ENCODE measurements at places on chromosomes 5 and 9.

GRCh38 chr9:130884542-130885483, 11.8 kb downstream of the QRFP start:
- no peak for DNase-seq

GRCh38 chr9:97980918-97981845, 2.0 kb upstream of the ANP32B start:
- no peak for DNase-seq

DNA sequence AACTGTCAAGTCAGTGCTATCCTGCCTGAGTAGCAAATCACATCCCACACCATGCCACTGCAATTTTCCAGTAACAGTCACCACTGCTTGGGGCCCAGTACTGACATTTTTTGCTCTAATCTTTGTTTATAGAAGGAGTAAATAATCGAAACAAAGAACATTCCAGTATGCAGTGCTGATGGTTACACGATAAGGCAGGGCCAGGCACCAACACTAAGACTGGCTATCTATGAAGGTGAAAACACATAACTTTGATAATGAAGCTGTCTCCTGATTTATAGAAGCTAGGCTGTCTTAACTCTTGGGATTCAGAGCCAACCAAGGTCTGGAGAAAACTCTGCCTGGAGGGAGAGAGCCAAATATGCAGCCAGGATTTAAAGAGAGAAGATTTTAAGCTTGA, 365.3 kb downstream of the BNC2 start:
- DNase-seq: no peak

GRCh38 chr5:135813758-135814157, 20.7 kb upstream of the SLC25A48 start:
- DNase-seq: no peak

DNA sequence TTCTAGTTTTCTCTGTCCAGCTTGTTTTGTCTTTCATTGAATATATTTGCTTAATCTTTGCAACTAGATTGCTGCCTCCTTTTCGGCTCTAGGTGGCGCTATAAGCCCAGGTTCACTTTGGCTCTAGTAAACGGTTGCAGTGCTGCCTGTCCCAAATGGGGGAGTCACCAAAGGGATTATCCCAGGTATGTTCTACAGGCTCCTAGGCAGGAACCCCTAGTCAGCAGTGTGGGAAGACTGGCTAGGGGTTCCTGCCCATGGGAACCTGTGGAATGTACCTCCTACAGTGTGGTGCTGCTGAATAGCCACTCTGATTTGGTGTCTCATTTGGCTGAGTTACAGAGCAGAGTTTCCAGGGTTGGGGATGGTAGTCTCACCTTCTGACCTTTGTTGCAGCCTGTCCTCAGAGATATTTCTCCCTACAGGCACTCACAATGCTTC, 85.2 kb downstream of the ARSB start:
- peak; percentile 79 for DNase-seq

DNA sequence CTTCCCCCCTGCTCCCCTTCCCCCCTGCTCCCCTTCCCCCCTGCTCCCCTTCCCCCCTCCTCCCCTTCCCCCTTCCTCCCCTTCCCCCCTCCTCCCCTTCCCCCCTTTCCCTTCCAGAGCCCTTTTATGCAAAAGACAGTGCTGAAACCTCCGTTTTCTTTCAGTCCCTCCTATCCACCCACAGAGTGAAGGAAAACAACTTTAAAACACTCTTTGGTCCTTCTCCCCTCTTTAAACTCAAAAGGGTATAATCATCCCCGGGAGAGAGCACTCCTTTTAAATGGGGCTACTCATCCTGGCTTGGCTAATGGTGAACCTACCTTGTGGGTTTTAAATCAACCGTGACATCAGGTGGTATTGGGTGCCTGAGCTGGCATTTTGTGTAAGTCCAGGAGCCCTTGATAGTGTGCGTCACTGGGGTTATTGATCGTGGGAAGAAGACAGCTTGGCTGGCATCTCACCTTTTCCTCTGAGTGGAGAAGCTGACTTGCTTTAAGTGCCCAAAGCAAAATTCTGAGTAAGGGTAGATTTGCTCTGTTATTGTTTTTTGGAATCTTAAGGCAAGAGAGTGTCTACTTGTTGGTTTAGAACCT, 2.7 kb downstream of the LARP1 start:
- DNase-seq: no peak

DNA sequence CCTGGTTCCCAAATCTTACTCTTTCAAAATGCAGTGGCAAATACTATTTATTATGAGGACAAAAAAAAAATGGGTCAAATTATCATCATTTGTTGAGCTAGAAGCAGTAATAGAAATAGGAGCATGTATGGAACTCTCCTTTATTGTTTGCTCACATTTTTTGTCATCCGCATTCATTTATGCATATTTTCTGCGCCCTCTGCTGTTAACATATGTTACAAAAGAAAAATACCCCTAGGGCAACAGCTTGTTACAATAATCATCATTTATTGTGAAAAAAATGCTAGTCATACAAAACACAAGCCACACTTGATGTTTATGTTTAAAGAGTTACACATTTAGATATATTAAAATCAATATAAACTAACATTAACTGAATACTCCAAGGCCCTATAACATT, 328.2 kb downstream of the TUSC1 start:
- DNase-seq: no peak

DNA sequence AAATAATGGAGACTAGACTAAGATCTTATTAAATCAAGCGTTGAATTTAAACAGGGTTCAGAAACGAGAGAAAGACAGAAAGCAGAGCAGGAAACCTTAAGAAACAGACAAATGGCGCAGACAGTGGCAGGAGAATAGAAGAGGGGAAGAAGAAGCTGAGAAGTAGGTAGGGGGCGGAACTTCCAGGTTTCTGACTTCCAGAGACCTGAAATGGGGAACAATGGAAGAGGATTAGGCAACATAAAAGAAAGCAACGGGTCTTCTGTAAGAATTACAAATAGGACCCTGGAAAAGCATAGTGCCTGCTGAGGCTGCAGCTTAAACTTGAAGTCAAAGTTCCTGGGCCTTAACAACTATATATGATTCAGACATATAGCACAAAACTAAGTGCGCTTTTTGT, 101.7 kb downstream of the BNC2 start:
- DNase-seq: no peak

DNA sequence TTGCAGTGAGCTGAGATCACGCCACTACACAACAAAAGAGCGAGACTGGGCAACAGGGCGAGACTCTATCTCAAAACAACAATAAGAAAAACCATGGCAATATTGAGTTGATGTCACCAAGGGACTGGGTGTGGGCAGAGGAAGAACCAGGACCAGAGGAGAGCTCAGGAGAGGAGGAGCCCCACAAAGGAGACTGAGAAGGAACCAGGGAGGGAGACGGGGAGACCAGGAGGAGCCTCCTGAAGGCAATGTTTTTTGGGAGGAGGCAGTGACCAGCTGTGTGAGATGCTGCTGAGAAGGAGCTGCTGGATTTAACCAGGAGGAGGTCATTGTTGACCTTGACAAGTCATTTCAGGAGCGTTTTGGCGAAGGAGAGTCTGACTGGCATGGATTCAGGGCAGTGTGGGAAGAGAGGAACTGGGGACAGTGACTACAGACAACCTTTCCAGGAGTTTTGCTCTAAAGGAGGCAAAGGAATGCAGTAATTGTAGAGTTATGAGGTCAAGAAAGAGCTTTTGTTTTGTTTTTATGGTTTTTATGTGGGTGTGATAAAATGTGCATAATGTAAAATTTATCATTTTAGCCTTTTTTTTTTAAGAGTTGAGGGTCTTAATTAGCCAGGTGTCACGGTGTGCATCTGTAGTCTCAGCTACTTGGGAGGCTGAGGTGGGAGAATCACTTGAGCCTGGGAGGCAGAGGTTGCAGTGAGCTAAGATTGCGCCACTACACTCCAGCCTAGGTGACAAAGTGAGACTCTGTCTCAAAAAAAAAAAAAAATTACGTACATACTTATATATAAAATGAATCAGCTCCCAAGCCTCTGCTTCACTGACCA, 17.9 kb downstream of the TRUB2 start:
- no peak for DNase-seq

GRCh38 chr9:69571032-69571431, 101.1 kb downstream of the APBA1 start:
- no peak for DNase-seq

DNA sequence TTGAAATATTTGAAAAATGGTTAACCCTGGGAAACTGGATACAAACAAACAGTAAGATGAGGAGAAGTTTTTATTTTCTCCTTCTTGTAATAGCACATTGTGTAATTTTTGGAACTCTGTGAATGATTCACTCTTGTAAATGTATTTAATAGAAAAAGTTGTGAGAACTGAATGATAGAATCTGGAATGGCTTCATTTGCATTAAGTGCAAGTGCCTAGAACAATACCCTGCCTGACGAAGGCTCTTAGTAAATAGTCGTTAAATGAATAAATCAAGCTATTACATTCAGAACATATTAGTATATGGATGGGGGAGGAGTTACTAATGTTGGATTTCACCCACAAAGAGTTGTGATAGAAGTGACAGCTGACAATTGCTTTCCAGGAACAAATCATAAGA, 442.5 kb downstream of the EFNA5 start:
- no peak for DNase-seq

- DNase-seq: no peak
Observed at GRCh38 chr5:123093601-123094236, 4.7 kb downstream of the PRDM6 start.

DNA sequence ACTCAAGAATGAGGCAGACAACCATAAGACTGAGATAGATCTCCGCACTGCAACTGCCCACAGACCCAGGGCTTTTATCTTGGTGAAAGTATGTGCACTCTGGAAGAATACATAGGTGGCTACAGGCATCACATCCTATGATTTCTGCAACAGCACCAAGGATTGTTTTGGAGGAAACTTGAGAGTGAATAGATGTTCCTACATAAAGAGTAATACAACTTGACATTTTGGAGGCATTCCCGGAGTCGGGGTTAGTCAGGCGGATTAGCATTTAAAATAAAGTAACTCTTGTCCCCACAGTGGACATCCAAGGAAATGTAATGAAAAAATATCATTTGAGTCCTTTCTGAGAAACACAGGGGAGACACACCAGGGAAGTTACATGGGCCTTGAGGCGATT, 26.7 kb downstream of the TMEM174 start:
- DNase-seq: no peak

DNA sequence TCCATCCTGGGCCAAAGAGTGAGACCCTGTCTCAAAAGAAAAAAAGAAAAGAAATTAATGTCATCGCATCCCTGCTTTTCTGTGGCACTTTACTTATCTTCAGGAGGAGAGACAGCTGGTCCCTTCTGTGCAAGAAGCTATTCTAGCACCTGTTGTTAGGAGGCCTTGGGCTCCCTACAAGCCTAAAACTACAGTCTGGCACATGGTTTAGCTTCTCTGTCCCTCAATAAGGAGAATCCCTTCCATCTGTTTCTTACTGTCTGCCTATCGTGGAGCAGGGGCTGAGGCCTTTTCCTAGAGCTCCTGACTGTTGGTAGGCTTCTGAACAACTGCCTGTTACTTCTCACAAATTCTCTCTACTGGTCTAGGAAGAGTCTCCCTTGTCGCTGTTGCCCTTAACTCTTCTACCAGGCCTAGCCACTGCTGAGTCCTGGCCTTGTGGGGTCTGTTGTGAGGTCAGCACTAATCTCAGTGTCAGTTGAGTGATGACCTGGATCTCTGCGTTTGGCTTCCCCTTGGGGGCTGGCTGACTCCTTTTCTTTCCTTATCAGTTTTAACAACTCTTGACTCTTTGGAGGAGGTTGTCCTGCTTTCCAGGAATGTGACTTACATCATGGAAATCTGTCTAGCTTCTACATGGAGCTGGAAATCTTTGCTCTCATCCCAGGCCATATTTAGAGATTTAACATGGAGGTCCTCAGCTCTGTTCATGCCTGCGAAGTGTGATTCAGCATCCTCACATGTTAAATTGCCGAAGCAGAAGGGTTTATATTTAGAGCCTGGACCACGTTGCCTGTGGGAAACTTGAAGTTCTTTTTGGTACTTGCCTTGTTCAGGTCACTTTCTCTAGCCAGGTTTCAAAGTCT, 5.7 kb upstream of the GARNL3 start:
- DNase-seq: no peak

DNA sequence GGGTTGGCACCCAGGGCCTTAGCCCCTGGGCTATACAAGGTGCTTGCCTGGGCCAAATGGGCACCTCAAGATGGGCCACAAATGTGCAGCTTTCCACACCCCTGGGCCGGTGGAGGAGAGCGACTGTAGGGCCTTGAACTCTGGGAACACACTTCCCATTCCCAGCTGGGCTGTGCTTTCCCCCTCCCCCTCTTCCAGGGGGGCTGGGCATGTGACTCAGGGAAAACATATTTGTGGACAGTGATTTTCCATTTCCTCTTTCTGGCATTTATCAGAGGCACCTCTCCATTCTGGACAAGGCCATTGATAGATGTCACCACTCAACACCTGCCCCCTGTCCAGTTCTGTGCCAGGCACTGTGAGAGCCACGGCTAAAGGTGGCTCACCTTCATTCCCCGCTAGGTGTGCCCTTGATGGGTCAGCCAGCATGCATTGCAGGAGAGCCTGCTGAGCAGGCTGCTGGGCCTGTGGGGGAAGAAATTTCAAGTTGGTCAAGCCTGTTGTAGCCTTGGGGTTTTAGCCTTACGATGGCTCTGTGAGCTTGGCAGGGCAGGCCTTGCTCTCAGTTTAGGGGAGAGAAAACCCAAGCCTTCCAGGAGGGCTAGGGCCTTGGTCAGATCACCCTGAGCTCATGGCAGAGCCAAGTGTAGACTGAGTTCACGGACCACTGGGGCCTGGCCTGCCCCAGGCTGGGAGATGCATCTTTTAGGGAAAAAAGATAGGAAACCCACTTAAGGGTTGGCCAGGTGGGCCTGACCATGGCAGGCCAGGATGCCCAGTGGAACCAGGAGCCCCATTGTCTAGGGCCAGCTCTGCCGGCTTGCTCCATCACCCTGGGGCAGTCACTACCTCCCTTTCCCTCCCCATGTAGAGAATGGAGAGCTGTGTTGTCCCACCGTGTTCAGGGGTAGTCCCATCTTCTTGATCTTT, 113.9 kb downstream of the DAB2IP start:
- DNase-seq: no peak

DNA sequence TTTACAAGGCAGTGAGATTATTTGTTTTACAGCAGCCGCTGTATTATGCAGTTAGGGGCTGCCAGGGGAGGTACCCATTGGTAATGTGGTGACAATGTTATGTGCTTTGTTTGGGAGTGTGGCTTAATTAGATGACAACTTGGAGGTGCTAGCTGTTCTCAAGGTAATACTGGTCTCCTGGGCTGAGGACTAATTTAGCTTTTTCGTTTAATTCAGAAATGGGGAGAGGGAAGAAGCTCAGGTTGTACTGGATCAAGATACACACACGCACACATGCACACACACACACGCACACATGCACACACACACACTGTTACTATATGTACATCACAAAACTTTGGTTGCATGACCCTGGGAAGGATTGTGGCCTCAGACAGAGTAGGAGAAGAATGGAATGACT, 37.9 kb downstream of the CFAP77 start:
- no peak for DNase-seq

GRCh38 chr5:95861221-95861863, 38.8 kb upstream of the GLRX start:
- DNase-seq: no peak

- DNase-seq: no peak
Observed at GRCh38 chr5:43294226-43294625, 19.0 kb downstream of the HMGCS1 start.

GRCh38 chr9:34579104-34579807, 10.3 kb downstream of the CNTFR start:
- no peak for DNase-seq

All from H1 (cell line).